ENCODE measurements at places on chromosomes 16 and 17.

DNA sequence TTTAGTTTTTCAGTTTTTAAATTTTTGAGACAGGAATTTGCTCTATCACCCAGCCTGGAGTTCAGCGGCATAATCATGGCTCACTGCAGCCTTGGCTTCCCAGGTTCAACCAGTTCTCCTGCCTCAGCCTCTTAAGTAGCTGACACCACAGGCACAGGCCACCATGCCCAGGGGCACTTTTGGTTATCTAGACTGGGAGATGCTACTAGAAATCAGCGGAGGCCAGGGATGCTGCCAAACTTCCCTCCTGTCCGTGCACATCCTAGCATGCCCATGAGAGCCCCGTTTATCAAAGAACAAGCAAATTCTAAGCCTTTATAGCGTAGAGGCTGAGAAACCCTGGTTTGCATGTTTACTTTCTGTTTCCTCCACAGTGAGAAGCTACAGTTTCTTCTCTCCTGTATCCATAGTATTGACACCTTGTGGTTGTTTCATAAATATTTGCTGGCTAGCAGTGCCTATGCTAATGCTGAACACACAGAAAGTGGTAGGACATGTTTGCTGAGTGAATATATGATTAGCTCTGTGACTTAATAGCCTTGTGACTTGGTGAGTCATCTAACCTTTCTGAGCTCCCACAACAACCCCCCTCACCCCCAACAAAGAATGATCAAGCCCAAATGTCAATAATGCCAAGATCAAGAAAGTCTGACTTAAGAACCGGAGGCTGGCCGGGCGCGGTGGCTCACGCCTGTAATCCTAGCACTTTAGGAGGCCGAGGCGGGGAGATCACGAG, 39.2 kb upstream of the MAF start:
- DNase-seq, result no peak

GRCh38 chr17:32382526-32383223, 32.7 kb downstream of the ZNF207 start:
- no peak for DNase-seq

GRCh38 chr16:85912211-85912974, 13.4 kb downstream of the IRF8 start:
- DNase-seq, result no peak

- DNase-seq, result no peak
These were observed 19.6 kb downstream of the MPP3 start for GRCh38 chr17:43813386-43813785.

- no peak for DNase-seq
These were observed 791.3 kb upstream of the SOX9 start for GRCh38 chr17:71329310-71330098.

DNA sequence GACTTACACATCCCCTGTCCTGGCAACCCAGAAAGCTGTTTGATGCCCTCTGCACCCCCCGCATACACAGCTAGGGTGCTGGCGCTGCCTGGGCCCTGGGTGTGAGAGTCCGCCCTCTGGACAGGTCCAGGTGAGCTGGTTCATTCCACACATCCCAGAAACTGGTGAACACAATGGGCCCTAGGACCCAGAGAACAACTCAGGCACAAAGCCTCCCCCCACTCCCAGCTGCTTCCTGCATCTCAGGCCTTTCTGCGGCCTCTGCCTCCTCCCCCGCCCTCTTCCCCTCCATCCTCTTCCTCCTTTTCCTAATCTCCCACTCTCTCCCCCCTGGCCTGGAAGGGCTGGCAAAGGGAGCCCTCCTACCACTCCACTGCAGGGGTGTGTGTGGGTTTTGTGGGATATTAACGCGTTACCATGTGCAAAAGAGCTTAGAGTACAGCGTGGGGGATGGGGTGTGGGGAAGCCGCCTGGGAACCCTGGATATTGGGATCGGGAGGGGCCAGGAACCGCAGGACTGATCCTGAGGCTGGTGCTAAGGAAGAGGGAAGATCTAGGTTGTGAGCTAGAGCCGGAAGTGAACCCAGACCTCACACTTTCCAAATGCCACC, 1.6 kb upstream of the PPP1R9B start:
- DNase-seq, result peak; percentile 89

- no peak for DNase-seq
These were observed 26.0 kb upstream of the ITGB4 start for GRCh38 chr17:75695141-75695829.

GRCh38 chr16:8620535-8620934, 963 bp upstream of the METTL22 start:
- DNase-seq, result no peak

Data from SK-N-SH (cell line).